ENCODE measurements at places on chromosomes 7 and 10.

GRCh38 chr7:100865938-100866728, 1.1 kb upstream of the TRIP6 start:
- peak; percentile 51 for DNase-seq

DNA sequence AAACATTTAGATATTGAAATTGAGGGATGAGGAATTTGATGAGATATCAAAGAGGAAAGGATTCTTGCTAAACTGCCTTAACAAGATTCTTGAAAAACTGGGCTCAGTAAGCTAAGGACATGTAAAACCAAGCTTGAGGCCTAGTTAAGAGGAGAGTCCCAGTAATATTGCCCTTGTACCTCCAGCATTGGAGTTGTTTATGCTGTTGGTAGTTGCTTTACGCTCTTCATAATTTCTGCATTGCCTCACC, 156.1 kb upstream of the TRIM24 start:
- DNase-seq: no peak

DNA sequence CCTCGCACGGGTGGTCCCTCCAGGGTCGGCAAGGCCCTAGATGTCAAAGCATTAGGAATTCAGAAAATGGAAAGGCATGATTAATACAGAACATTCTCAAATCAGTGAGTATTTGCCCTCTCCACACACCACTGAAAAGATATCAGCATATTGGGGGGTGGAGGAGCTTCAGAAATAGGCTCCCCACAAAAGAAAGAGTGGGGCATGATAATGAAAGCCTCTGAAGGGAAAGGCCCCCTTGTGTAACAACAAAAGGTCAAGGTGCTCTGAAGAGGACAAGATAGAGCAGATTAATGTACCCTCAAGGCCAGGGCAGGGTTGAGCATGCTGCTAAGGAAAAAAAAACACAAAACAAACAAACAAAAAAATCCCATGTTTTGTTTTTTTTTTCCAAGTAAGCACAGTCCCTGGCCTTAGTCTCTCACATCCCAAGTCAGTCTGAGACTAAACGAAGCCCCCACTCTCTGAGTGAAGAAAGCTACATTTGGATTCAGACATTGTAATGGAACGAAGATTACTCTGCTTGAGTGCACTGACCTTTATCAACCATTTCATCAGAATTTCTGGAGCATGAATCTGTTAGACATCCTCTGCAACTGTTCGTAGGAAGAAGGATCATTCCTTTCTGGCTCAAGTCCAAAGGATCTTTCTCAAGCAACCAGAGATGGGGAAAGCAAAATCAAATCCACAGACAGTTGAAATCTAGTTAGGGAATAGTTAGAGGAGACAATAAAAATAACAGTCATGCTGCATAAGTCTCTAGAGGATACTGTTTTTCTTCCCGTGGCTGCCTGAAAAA, 27.4 kb upstream of the DGKI start:
- no peak for DNase-seq

DNA sequence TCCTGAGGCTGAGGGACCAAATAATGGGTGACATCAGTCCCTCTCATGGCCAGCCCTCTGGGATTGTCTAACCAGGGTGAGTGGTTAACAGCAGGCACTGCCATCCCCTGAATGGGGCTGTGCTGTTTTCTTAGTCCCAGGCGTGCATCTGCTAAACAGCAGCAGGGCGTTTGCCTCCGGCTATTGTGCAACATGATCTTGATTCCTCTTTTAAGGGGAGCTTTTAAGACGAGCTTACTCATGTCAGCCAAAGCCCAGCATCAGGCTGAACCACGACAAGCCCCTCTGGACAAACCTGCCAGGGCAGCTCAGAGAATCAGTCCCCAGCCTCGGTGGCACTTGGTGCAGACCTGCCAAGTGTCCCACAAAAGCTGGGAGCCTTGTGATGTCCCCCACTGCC, 16.2 kb upstream of the IGFBP3 start:
- DNase-seq: no peak

DNA sequence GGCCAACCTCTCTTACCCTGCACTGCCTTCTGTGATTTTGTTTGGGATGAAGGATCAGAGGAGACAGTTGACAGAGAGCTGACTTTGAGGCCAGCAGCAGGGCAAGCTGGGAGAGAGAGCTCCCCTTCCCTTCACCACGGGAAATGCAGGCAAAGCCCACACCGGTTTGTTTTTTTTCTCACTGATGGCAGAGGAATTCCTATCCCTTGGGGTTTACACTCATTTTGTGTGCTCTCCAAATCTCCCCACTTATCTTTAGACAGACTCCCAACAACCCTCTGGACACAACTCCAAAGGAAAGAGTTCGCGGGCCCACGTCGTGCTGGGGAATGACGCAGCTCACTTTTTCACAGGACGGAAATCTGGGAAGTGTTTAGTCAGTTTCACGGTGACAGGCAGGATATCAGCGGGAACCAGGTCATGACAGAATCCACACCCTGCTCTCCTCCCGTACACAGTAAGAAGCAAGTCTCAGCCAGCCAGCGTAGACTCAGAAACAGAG, 68.3 kb upstream of the FAM171A1 start:
- no peak for DNase-seq

DNA sequence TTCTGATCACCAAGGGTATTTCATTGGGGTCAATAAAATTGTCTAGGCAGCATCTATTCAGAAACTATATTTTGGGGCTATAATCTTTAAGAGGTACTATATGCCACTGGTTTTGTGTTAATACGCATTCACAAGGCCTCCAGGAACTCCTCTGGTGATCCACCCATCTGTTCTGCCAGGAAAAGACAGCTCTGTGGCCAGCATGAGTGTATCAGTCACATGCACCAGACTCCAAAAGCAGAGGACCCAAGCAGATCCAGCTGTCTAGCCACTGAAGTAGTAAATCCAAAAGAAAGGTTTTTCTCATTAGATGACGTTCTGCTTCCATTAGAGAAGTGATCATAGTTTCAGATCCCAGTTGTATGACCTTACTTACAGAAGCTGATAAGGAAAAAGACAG, 199.6 kb upstream of the CELF2 start:
- DNase-seq: no peak

DNA sequence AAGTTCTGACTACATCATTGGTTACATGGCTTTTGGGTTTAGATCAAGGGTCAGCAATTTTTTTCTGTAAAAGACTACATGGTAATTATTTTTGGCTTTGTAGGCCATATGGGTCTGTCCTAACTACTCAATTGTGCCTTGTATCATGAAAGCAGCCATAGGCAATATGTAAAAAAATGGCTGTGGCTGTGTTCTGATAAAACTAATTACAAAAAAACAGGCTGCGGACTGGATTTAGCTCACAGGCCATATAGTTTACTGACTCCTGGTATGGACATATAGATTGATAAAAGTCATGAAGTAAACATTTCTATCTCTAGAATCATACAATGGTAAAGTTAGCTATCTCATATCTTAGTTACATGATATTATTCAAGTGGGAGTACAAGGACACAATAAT, 375.4 kb downstream of the THSD7A start:
- DNase-seq: no peak

All from NCI-H1694 (cell line).